Stimulated activated CD4-positive, alpha-beta T cell treated with anti-CD3 and anti-CD28 coated beads, Interleukin-15, amount 100 ng/mL, for 1 hour (primary cell): ENCODE measurements at places on chromosomes 11 and 22.

DNA sequence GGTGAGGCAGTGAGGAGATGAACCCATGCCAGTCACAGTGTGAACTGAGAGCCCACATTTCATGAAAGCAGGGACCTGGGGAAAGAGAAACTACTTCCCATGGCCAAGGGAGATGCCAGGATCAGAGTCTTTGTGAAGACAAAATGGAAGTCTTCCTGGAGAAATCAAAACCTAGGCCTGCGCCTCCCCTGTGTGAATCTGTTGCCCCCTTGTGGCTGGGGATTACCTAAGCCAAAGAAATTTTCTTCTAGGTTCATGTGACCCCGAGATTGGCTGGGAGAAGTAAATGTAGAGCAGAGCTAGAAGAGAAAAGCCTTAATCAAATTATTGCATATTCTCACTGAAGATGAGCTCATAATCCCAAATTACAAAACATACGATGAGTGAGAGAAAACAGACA lies 1075.3 kb downstream of the TBC1D22A start:
- no peak for DNase-seq

- no peak for DNase-seq
Measured at GRCh38 chr11:132254906-132255305, 884.5 kb downstream of the NTM start.

- DNase-seq = no peak
Measured at GRCh38 chr11:102112509-102112821, 2.2 kb downstream of the YAP1 start.

- DNase-seq = no peak
Measured at GRCh38 chr11:78717041-78717440, 142.4 kb upstream of the NARS2 start.

DNA sequence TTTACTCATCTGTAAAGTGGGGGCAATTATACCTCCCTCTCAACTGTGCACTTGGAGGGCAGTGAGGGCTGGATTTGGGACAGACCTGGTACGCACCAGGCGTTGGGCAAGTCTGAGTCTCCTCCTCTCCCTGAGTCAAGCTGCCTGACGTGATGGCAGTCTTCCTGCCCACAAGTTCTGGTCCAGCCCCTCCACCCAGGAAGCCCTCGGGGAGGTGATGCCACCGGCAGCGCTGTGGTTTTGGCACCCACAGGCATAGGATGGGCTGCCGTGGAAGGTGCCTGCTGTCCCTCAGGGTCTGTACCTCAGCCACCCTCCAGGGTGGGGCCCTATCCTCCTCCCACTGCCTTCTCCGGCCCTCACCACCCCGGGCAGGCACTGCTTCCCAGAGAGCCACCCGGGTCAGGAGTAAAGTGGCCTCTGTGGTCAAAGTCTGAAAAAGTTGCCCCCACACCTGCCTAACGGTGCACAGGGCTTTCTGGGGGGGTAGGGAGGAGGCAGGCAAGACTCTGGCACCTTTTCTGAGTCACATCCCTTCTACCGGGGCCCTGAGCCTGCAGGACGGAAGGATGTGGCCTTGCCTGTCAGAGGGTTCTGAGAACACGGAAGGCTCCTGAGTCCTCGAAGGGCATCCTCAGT lies 6.5 kb upstream of the APOBEC3H start:
- DNase-seq = peak; percentile 44

- peak; percentile 80 for DNase-seq
Measured at GRCh38 chr22:30287648-30288418, 1.5 kb downstream of the CASTOR1 start.

- no peak for DNase-seq
Measured at GRCh38 chr11:35943309-35943708, 553 bp upstream of the LDLRAD3 start.

GRCh38 chr22:35218079-35218478 lies 39.2 kb upstream of the HMGXB4 start:
- DNase-seq = no peak

DNA sequence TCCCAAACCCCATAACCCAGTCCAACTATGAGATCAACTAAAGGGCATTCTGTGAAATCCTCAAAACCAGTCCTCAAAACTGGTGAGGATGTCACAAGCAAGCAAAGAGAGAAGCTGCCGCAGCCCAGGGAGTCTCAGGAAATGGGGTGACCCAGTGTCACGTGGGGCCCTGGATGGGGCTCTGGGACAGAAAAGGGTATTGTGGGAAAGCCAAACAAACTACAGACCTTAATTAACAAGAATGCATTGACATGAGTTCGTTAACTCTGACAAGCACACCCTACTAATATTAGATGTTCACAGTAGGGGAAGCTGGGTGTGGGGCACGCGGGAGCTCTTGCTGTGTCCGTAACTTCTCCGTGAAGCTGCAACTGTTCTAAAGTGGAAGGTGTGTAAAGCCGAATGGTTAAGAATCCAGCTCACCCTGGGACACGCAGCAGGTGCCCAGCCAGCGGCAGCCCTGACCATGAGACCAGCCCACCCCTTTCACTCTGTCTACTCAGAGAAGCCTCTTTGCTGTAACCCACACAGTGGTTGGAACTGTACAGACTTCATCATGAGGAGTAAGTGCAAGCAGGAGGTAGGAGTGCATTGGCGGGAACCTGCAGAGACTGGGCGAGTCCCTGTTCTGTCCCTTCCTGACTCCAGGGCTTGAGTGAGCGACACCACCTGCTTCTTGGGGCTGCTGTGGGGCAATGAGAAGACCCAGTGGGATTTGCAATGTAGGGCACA lies 17.9 kb downstream of the LINC01488 start:
- no peak for DNase-seq

DNA sequence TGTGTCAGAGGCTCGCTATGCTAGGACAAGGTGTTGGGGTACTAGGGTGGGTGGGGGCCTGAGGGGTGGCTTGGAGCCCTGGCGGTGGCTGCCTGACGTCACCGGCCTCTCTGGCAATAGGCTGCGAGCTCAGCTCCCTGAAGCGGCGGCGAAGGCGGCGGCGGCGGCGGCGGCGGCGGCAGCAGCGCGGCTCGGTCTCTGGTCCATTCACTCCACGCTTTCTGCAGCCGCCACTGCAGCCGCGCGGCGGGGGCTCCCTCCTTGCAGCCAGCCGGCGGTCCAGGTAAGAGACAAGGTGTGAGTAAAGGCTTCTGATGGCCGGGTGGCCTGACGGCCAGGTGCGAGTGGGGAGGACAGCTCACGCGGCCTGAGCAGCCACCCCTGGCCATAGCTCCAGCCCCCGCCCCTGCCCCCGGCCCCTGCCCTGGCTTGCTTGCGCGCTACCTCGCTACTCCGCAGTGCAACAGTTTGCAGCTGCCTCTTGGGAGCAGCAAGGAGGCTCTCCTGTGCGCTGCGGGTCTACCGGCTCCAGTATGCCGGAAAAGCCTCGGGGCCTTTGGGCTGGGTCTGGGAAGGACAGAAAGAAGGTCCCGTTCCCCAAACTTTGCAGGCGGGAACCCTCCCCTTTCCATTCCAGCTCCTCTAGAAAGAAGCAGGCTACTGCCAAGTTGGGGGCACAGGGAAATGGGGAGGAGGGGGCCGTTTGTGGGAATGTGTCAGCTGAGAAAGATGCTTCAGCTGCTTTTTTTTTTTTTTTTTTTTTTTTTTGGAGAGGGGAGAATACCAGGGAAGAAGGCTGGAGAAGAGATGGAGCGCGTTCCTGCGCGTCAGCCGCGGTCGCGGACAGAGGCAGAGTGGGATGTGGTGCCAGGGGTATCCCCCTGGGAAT lies at the start of gene C11orf87:
Gene C11orf87 (plus strand): TSS at position 210 of the 889 bp plus-strand sequence. CDS start 1,444 bp downstream, outside the sequence.
- no peak for DNase-seq

DNA sequence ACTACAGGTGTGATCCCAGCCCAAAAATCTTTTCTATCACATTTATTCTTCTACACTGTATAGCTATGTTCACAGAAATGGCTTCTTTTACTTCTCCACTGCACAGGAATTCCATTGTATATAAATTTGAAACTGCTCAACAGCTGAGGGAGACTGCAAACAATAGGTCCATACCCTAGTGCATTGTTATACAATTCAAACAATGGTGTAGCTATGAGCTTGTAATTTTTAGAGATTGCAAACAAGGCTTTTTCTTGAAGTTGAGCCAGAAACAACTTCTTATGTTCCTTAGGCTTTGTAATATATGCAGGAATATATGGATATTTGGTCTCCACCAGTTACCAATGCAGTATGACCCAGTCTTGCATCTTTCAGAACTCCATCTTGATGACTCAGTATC lies 19.5 kb upstream of the SIK3 start:
- DNase-seq = no peak

GRCh38 chr11:85299258-85299942 lies 327.7 kb downstream of the DLG2 start:
- DNase-seq = no peak

DNA sequence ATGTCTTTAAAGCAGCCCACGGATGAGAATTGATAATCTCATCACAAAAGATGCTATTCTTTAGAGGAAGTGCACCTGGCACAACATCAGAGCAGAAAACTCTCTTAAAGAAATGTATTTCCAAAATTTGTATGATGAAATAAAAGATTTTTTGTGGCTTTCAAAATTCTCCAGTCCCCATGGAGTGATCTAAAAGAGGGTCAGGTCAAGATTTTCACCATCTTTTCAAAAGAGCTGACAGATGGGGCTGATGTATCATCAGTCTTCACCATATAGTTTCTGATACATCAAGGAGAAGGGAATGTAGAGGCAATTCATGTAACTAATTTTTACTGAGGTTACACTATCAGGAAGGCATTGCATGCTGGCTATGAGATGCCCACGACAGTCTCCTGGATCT lies 11.7 kb downstream of the ME3 start:
- no peak for DNase-seq

- DNase-seq = no peak
Measured at GRCh38 chr11:98564233-98564632, 456.5 kb upstream of the CNTN5 start.
